Inflammatory macrophage (primary cell): ENCODE measurements at places on chromosomes 3 and 15.
A peak's percentile ranks its signal among the peaks of the same experiment; 100 is the strongest.

GRCh38 chr3:58025837-58026569 lies 17.8 kb downstream of the FLNB start:
- DNase-seq, result no peak

DNA sequence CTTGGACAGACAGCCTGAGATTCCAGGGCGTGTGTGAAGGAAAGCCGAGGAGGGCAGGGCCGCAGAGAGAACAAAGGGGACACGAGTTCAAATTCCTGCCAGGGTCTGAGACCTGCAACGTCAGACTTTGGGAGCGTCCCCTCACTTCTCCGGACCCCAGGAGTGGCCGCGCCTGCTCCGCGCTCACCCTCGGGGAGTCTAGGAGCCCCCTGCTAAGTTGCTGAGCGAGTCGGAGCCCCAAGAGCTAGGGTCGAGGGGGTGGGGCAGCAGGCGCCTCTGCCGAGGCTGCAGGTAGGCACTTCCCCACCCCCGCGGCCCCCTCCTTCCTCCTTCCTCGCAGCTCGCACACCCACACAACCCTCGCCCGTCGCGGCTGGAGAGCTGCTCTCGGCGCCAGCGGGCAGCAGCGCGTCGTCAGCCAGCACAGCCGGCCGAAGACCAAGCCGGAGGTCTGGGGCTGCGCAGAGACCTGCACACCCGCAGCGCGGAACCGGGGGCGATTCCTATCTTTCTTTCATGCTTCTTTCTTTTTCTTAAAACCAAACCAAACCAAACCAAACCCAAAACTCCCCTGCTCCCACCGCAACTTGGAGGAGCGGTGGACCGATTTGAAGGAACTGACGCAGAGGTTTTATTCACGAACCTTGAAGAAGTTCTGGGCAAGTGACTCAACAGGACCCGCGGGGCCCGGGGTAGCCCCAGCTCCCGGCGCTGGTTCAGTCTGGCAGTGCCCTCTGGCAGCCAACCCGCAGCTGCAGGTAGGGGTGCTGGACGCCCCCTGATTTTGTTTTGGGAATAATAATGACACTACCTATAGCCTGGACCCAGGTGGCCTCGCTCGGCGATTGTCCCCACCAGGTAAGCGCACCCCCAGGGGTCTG lies at the start of gene ANKRD34C:
Gene ANKRD34C (plus strand): TSS at position 352 of the 881 bp plus-strand sequence. CDS start 10,563 bp downstream, outside the sequence.
- no peak for DNase-seq

DNA sequence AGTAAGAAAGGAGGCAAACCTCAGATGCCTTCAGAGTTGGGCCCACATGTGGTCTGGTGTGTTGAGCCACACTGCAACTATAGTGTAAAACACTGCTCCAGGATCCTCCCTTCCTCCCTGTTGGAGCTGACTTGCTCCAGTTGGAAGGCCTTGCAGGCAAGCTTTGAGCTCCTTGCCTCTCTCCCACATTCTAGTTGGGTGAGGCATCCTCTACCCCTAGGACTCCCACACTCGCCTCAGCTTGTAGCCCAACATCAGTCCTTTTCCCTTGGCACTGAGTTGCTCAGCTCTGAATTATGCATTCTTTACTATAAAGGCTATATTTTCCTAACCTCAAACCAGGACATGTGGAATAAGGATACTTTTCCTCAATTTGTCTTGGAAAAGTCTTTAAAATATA lies 143.9 kb downstream of the NECTIN3 start:
- DNase-seq, result no peak

DNA sequence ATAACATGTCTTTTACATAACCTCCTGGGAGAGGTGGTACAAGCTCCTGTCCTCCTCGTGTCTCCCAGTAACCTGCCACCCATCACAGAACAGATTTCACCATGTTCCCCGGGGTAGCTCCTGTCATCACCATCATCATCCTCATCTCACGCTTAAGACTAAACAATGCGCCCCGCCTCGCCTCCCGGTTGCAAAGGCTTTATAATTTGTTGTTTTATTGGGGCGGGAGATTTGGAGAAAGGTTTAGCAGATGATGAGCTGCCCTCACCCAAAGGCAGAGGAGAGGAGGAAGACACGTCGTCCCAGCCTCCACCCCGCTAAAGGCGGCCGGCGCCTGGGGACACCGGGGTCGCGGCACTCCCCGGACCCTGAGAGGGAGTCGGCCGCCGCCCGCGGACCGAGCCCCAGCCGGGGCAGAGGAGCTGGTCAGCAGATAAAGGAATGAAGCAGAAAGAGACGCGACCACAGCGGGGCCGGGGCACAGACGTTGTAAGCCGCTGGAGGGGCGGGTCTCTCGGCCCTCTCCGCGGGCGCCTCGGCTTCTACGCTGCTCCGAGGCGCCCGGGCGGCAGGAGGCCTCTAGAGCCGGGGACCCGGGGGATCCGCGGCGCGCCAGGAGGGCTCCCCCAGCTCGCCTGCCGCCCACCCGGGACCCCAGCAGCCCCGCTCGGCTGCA lies 589 bp downstream of the HERC1 start:
- DNase-seq, result peak; percentile 40

GRCh38 chr3:11636394-11636770 lies 7.3 kb downstream of the VGLL4 start:
- no peak for DNase-seq

GRCh38 chr3:151460228-151460627 lies 633 bp downstream of the IGSF10 start:
- DNase-seq, result no peak

DNA sequence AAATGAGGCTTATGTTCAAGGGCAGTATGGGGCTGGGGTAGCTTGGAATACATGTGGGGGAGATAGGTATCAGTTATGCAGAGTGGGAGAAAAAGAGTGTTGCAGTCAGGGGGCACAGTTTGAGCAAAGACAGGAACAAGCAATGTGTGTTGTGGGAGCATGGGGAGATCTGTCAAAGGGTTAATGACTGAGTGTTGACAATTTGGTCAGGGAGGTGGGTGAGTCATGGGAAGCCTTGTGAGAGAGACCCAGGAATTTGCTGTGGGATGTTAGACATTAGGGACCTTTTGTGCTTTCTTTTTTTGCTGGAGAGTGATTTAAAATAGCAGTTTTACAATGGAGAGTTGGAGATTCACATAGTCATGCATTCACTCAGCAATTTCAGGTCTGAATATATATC lies 221.6 kb upstream of the NR2E3 start:
- no peak for DNase-seq

DNA sequence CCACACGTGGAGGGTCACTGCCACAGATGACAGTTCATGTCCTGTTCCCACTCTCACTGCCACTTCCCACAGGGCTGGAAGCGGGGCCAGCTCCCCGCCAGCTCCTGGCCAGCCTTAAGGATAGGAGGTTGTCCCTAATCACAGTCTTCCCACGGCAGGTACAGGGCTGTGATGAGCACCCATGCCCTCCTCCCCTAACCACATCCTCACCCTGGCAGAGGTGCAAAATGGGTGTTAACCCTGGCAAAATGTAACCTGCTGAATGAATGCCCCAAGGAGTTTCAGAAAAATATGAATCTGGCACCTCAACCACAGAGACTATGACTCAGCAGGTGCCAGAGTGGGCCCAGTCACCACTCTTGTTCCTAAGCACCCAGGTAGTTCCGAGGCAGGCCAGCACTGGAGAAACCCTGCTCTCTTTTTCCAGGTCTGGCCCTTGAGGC lies 185.1 kb upstream of the TPM1 start:
- DNase-seq, result no peak

DNA sequence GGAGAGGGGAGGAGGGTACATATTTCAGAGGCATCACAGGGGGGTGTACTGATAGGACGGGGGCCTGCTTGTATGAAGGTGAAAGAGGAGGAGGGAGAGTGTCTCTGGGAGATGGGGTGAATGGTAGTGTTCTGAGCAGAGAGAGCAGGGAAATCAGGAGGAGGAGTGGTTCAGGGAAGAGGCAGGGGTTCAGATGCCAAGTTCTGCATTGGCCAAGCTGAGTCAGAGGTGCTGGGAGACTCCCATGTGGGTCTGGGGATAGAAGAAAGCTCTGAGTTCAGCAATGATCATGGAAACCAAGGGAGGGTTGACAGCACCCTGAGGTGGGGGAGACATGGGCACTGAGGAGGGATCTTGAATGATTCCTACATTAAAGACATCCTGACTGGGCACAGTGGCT lies 3.0 kb downstream of the CYP8B1 start:
- no peak for DNase-seq

GRCh38 chr3:158830391-158830790 lies 28.5 kb downstream of the MFSD1 start:
- DNase-seq, result no peak

DNA sequence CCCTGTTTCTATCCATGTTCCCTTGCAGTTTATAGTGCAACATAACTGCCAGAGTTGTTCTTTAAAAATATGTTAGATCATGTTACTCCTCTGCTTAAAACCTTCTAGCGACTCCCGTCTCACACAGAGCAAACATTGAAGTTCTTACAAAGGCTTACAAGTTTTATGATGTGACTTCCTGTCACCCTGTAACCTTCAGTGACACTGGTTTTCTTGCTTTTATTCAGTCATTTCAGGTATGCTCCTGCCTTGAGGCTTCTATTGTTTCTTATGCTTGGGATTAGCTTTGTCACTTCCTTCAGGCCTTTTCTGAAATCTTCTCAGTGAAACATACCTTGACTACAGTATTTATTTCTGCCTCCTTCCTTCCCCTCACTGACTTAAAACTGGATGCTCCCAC lies 252.1 kb downstream of the DOCK3 start:
- DNase-seq, result no peak

- no peak for DNase-seq
Measured at GRCh38 chr3:53049987-53050386, 4.1 kb upstream of the SFMBT1 start.

- DNase-seq, result no peak
Measured at GRCh38 chr15:39227001-39227400, 353.9 kb upstream of the THBS1 start.

DNA sequence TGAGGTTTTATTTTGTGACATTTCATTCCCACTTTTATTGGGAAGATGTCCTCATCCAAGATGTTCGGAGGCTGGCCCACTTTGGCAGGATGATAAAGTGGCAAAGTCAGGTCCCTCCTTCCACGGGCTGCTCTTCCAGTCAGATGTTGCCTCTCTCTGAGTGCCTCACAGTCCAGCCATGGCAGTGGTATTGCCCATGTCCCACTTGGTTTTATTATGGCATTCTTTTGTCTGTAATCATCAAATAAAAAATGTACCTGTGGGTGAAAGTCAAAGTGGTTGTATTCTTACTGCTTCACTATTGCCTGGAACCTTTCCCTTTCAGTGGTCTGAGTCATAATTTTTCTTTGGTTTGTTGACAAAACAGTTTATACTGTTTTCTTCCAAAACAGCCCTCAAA lies 20.2 kb downstream of the ARNT2 start:
- no peak for DNase-seq

GRCh38 chr3:138460536-138461205 lies 26.3 kb downstream of the ESYT3 start:
- peak; percentile 27 for DNase-seq

DNA sequence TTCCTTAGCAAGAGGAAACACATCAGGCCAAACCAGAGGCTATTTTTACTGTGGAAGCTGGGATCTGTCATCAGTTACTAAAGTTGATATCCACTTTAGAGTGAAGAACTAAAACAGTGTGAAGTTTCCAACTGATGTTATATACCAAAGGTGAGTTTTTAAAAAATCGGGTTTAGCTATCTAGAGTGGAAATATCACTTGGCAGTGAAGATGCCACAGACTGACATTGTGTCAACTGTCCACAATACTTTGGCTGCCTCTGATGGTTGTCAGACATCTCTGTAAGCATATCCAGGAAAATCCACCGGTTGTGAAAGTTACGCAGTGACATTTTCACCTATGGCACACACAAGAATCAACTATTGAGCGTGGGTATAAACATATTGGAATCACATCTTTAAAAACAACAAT lies 9.2 kb downstream of the ZIC1 start:
- DNase-seq, result no peak

DNA sequence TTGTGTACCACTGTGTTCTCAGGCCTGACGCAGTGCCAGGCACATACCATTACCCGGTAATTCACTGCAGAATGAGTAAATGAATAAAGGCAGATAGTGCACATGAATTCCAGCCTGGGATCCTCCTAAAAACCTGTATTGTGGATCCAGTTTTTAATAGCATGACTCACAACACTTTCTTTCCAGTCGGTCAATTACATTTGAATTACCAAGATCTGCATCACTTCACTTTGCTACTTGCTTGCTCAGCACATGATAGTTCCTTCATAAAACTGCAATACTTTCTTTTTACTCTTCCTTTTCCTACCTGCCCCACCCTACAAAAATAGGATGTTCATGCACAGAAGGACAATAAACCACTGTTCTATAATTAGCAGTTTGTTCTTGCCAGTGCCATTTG lies 553.8 kb downstream of the MAGI1 start:
- DNase-seq, result no peak

DNA sequence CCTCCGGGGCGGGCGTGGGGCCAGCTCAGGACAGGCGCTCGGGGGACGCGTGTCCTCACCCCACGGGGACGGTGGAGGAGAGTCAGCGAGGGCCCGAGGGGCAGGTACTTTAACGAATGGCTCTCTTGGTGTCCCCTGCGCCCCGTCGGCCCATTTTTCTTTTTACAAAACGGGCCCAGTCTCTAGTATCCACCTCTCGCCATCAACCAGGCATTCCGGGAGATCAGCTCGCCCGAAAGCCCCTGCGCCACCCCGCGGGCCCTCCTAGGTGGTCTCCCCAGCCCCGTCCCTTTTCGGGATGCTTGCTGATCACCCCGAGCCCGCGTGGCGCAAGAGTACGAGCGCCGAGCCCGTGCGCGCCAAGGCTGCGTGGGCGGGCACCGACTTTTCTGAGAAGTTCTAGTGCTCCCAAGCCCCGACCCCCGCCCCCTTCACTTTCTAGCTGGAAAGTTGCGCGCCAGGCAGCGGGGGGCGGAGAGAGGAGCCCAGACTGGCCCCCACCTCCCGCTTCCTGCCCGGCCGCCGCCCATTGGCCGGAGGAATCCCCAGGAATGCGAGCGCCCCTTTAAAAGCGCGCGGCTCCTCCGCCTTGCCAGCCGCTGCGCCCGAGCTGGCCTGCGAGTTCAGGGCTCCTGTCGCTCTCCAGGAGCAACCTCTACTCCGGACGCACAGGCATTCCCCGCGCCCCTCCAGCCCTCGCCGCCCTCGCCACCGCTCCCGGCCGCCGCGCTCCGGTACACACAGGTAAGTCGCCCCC lies at the start of gene THBS1:
Gene THBS1 (plus strand): TSS at position 595 of the 757 bp plus-strand sequence. CDS start 779 bp downstream, outside the sequence.
- peak; percentile 32 for DNase-seq

GRCh38 chr3:167700046-167700445 lies 34.6 kb downstream of the PDCD10 start:
- DNase-seq, result no peak

- no peak for DNase-seq
Measured at GRCh38 chr15:31023841-31024240, 32.4 kb upstream of the MTMR10 start.

DNA sequence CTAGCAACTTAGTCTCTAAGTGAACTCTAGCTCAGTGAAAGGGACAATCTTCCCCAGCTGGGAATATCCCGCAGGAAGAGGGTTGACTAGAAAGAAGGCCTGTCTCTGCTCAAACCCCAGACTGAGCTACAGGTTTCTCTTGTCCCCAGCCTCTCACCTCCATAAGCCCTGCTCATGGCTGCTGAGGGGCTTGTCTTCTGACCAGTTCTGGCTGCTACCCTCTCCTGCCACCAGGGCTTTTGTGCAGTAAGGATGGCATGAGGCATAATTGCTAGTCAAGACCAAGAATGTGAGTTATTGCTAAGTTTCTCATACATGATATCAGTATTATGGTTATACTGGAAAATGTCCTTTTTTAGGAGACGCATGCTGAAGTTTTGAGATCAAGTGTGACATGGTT lies 21.3 kb downstream of the WDR53 start:
- no peak for DNase-seq
